Mesendoderm (in vitro differentiated cells): ENCODE measurements at places on chromosomes 13 and 19.

DNA sequence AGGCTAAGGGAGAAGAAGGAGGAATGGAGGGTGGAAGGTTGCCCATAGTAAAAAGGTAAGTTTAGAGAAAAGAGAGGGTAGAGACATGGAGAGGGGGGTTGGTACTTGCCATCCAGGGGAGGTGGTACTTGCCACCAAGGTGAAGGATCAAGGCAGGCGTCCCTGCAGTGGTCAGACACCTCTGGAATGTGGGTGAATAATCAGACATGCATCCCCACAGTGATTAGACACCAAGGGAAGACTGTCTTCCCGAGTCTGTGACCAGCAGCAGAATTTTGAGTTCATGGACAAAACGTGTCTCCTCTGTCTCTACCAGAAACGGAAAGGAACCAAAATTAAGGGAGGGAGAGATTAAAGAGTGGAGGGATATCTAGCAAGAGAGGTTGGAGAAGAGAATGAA lies 27.1 kb upstream of the IGFL1 start:
- no peak for DNase-seq

- DNase-seq: no peak
Measured at GRCh38 chr13:47705185-47705584, 295.9 kb downstream of the SUCLA2 start.

- peak; percentile 56 for DNase-seq
Measured at GRCh38 chr13:31538067-31539042, 201.0 kb upstream of the RXFP2 start.

- DNase-seq: no peak
Measured at GRCh38 chr13:89217813-89218212, 1546.6 kb downstream of the SLITRK5 start.

GRCh38 chr13:41603917-41604316 lies 146.6 kb downstream of the RGCC start:
- DNase-seq: no peak

DNA sequence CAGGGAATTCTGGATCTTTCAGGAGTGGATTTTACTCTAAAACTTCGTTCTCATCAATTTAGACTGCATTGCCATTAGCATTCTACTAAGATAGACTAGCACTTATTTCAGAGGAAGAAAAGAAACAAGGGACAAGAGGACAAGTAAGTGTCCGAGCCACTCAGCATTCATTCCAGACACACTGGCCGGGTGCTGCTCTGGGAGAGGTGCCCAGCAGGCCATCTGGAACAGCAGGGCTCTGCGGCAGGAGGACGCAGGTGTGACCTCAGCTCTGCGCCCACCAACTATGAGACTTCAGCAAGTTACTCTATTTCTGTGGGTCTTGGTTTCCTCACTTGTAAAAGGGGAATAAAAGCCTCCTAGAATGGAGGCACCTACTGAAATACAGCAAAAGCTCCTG lies 4.2 kb downstream of the EPS15L1 start:
- DNase-seq: no peak

DNA sequence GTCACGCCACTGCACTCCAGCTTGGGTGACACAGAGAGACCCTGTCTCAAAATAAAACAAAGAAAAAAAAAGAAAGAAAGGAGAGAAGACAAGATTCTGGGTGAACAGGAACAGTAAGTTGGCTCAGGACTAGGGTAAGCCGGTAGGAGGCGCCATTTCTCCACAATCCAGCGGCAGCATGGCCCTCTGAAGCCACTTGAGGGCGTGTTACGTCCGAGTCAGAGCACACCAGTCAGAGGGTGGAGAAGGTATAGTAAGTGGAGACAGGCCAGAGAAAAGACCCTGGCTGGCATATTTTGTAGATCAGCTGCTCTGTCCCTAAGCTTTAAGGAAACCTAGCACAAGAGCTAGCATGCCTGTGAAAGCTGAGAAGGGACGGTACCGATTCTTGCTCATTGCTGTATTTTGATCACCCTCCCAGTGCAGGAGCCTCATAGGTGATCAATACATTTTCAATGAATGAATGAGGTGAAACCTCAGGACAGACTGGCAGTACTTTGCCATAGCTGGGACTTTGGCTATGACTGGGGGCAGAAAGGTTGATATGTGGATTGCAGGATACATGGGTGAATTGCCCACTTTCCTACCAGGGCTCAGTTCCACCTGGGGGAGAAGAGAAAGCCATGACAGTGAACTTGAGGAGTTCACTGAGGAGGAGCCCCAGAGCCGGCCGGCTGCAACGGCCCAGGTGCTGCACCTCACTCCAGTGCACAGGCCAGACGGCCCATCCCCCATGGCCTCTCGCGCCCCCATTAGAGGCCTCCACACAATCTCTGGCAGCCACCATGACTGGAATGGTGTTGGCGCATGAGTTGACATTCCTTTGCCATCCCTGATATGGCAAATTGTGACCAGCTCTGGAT lies 23.5 kb downstream of the POU2F2 start:
- DNase-seq: peak; percentile 93

DNA sequence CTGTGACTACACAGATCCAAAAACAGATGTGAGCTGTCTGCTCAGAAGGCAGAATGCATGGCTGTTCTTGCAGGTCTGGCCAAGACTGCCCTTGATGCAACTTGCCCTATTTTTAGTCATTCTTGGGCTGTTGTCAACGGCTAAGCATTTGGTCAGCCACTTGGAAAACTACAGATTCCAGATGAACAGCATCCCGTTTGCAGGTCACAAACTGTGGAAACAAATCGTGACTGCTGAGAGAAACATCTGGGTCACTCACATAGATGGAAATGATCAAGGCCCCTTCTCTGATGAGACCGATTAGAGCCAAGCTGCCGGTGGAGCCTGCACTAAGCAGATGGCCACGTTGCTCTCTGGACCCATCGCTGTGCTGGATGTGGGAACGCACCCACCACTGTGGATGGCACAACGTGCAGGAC lies 15.4 kb upstream of the METTL21C start:
- DNase-seq: no peak

GRCh38 chr19:44356383-44357111 lies at the start of gene ZNF112:
TSS of gene ZNF112 (minus strand) at chr19:44356680. CDS start at chr19:44340539, 16,141 bp downstream.
- DNase-seq: peak; percentile 97

DNA sequence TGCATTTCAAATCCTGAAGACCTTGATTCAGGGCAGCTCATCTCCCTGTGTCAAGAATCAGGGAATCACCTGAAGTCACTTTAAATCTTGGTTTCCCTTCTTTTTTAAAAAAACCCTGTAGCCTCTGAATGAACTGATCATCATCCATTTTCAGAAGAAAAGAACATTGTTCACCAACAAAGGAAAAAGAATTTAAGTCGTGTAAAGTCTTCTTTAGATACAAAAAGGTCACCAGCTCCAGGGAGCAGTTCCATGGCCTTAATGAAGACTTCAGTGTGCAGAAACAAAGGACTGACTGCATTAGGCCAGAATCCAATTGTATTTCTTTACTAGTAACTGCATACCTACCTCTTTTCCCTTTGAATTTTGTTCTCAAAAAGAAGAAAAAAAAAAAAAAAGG lies 245.0 kb downstream of the ABCC4 start:
- DNase-seq: no peak

DNA sequence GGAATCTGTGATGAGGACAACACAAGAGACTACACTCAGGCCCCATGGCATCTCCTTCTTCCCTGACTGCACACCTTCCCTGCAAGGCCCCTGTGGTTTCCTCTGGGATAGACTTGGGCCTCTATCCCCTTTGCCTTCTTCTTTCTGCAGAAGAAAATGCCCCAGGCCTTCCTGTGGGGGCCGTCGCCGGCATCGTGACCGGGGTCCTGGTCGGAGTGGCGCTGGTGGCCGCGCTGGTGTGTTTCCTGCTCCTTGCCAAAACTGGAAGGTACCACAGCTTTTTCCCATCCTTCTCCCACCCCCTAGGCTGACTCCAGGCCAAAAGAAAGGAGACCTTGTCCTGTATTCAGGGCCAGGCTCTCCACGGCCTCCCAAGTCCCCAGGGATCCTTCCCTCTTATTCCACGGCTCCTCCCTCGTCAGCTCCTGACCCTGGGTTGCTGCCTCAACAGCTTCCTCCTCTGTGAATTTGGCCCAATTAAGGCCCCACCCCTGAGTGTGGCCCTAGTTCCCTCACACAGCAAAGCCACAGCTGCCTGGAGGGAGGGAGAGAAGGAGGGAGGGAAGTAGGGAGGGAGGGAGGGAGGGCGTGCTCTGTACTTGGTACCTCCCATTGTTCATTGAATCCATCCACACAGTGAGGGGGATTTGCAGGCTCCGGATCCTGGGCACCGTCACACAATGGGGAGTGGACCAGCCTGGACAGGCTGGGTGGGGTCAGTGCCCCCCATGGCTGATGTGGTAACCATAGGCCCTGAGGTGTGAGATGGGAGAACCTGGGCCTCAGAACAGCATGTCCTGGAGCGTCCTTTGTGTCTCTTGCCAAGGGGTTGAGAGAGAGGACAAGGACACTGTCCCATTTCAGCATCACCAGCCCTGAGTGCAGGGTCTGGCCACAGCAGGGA lies 12.5 kb downstream of the CEACAM3 start:
- DNase-seq: no peak

GRCh38 chr19:3575949-3576673 lies 3.4 kb downstream of the HMG20B start:
- no peak for DNase-seq

DNA sequence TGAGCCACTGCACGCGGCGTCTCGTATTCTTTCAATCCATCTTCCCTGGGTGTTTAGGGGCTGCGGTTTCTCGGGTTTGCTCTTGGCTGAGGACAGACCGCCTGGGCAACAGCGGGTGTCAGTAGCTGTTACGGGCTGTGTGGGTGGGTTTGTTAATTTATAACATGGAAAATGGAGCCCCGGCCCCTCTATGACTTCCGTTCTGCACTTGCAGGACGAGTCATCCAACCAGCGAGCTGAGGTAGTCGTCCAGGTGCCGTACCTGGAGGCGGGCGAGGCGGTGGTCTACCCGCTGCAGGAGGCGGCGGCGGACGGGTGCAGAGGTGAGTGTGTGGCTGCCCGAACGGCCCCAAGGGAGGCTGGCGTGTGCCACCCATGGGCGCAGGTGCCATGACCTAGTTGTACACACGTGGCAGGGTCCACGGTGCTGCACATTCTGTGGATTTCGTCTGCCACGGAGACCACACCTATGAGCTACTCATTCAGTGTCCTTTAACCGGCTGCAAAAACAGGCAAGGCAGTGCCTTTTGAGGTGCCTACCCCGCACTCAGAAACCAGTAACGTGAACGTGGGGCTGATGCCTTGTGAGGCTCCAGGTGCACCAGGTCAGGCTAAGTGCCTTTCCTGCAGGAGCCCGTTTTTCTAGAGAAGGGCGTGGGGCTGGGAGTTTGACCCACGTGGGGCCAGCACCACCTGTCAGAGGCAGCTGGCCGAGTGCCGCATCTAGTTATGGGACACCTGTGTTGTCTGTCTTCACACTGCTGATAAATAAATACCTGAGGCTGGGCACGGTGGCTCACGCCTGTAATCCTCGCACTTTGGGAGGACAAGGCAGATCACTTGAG lies 10.9 kb downstream of the POLR2E start:
- DNase-seq: no peak

DNA sequence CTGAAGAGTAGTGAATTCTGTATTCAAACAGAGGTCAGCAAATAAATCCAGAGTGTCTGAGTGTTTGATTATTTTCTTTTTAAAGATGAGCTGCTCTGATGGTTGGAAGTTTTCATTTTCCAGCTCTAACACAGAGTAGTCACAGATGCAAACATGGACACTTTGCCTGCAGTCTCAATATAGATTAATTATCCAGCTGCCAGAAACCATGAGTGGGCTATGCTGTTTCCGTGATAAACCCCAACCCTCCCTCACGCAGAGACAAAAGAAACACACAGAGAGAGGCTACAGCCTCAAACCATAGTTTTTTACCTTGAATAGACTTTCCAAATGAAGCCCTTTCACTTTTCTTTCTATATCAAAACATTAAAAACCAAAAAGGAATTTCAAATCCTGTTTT lies 884.7 kb downstream of the DIAPH3 start:
- no peak for DNase-seq

DNA sequence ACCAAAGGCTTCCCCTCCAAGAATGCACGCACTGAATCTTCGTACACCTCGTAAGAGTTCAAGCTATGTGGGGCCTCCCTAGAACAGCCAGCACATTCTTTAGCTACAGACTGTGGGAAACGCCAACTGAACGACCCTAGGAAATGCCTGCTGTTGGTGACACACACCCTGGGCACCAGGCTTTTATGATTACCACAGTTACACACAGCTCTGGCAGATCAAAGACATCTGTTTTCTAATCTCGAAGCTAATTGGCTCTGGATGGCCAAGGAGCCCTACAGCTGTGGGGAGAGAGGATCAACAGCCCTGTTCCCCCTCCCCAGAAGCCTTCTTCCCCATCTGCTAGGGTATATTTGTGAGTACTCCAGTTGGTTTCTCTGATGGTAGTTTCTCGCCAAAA lies 123.0 kb downstream of the COL4A1 start:
- peak; percentile 55 for DNase-seq

DNA sequence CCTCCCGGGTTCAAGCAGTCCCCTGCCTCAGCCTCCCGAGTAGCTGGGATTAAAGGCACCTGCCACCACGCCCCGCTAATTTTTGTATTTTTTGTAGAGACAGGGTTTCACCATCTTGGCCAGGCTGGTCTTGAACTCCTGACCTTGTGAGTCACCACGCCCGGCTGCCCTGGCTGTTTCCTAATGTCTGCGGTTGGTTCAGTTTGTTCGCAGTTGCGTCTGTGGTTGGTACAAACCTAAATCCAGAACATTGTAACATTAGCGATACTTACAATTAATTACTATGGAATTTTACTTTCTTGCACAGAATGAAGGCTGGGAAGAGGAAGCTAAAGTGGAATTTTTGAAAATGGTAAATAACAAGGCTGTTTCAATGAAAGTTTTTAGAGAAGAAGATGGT lies 38.1 kb downstream of the RNF17 start:
- DNase-seq: no peak

DNA sequence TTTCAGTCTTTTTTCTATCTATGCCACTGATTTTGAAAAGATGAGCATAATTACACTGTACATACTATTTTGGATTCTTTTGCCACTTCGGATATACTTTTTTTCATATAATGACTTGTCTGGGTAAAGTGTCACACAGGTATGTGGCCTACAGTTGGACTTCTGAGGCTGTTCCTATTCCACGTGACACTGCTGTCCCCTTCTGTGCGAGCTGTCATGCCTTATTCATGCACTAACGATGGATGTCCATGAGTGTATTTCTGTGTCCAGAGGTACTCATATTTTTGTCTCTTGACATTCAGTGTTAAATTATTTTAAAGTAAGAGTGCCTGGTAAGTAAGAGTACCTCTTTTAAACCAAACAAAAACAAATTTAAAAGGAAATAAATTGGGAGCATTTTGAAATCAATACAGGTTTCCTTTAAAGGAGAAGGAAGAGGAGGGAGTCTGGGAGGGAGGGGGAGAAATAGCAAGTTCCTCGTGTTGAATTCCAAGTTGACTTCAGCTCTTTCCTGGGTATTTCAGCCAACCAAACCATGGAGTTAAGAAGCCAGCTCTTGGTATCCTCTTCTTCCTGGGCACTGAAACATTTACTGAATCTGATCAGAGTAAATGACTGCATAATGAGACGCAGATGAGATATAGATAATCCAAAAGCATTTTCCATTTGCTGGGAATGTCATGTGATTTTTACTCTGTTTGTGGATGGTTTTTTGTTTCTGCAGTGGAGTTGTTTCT lies 61.3 kb downstream of the TNFRSF19 start:
- peak; percentile 58 for DNase-seq

GRCh38 chr19:54707962-54708361 lies 16.3 kb upstream of the KIR3DL3 start:
- no peak for DNase-seq
